ENCODE measurements at places on chromosomes 1 and 21. TPM values are rescaled to one million over a fixed set of nuclear protein-coding genes. Genes with fewer than 3 reads are reported as not detected.

GPR37L1 gene
- total RNA-seq: not detected

GLRX2 gene
- 10.4 TPM for total RNA-seq

PLA2G2F gene
- total RNA-seq: not detected

MPL gene
- not detected for total RNA-seq

FCRL6 gene
- total RNA-seq: not detected

LCE3E gene
- not detected for total RNA-seq

LAMC1 gene
- 1,362 TPM for total RNA-seq

OR2T8 gene
- total RNA-seq: not detected

S100A5 gene
- not detected for total RNA-seq

SPOCD1 gene
- 44.0 TPM for total RNA-seq

SLC44A3 gene
- 0.38 TPM for total RNA-seq

PADI2 gene
- total RNA-seq: 0.19 TPM

CD244 gene
- 1.1 TPM for total RNA-seq

LCK gene
- not detected for total RNA-seq

PRR9 gene
- not detected for total RNA-seq

SPRR2B gene
- total RNA-seq: not detected

C1orf216 gene
- 16.1 TPM for total RNA-seq

BMP8B gene
- total RNA-seq: not detected

PGLYRP4 gene
- total RNA-seq: not detected

FMO4 gene
- total RNA-seq: 0.96 TPM

CFAP74 gene
- not detected for total RNA-seq

PTPRC gene
- 0.58 TPM for total RNA-seq

COPA gene
- total RNA-seq: 382 TPM

NOL9 gene
- 16.9 TPM for total RNA-seq

NIT1 gene
- 22.0 TPM for total RNA-seq

CLDN19 gene
- under 0.01 TPM for total RNA-seq

GSTM5 gene
- 3.9 TPM for total RNA-seq

DLGAP3 gene
- not detected for total RNA-seq

ATP6V1G3 gene
- not detected for total RNA-seq

MCOLN3 gene
- total RNA-seq: 0.28 TPM

C4BPA gene
- total RNA-seq: not detected

MRPS15 gene
- 88.0 TPM for total RNA-seq

AK5 gene
- total RNA-seq: 77.0 TPM

CTSS gene
- 12.4 TPM for total RNA-seq

KIF2C gene
- total RNA-seq: 4.8 TPM

NBPF6 gene
- total RNA-seq: not detected

SPRR5 gene
- total RNA-seq: not detected

RGS8 gene
- 0.28 TPM for total RNA-seq

ACTA1 gene
- total RNA-seq: not detected

SLC16A4 gene
- 42.0 TPM for total RNA-seq

LEFTY2 gene
- total RNA-seq: not detected

REN gene
- not detected for total RNA-seq

GBP3 gene
- 63.6 TPM for total RNA-seq

XCL2 gene
- total RNA-seq: not detected

SLC35D1 gene
- total RNA-seq: 15.5 TPM

CHD5 gene
- total RNA-seq: under 0.01 TPM

VAMP3 gene
- total RNA-seq: 72.3 TPM

SH2D1B gene
- not detected for total RNA-seq

FCRL2 gene
- not detected for total RNA-seq

FCRLB gene
- 3.1 TPM for total RNA-seq

SPRR2F gene
- not detected for total RNA-seq

TGFB2 gene
- 20.9 TPM for total RNA-seq

GJA9 gene
- total RNA-seq: not detected

LCE3D gene
- not detected for total RNA-seq

IL19 gene
- not detected for total RNA-seq

EDN2 gene
- 0.28 TPM for total RNA-seq

WLS gene
- total RNA-seq: 116 TPM

All from regular cardiac myocyte (primary cell).